Fibroblast of skin of scalp (primary cell): ENCODE measurements at places on chromosomes 3 and 15.

DNA sequence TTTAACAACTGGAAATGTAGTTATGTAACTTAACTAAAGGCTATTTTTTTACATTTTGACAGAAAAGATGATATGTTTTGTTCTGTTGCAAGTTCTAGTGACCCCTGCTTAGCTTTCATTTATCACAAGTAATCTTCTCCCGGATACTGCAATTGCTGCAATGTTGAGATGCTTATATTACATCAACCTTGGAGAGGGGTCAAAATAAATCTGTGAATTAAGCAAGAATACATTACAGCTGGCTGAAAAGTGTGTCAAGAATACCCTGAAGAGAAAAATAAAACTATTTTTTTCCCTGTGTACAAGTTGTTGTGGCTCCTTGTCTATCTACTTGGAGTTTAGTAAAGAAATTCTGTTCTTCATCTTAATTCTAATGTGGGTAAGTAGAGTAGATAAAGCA lies 232.1 kb upstream of the GOLIM4 start:
- no peak for DNase-seq

GRCh38 chr15:37524601-37525000 lies 409.8 kb upstream of the TMCO5A start:
- no peak for DNase-seq

GRCh38 chr3:178083906-178084866 lies 452.1 kb upstream of the KCNMB2 start:
- DNase-seq: peak; percentile 46

- DNase-seq: no peak
Measured at GRCh38 chr3:128770387-128770786, 44.4 kb downstream of the RAB7A start.

DNA sequence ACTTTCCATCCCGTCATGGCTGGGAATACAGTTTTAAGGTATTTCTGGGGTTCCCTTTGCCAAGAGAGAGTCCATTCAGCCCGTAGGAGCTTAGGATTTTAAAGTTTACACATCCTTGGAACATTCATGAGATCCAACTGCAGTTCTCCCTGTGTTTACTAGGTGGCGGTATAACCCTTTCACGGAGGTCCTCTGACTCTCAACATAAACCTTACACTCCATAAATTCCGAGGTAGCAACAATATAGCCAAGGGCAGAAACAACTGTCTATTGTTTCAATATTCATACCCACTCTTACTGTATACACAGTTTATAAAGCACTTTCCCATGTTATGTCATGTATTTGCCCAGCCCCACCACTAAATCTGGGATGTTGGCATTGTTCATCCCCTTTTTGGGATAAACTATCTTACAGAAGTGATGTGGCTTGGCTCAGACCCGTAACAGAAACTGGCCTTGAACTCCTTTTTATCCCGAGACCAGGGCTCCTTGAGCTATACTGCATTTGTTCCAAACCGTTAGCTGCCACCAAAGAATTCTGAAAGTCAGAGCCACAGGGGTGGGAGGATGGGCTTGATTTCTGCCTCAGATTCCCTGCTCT lies 69.2 kb upstream of the COL6A5 start:
- peak; percentile 62 for DNase-seq

GRCh38 chr3:158539414-158540014 lies 31.5 kb upstream of the MLF1 start:
- DNase-seq: peak; percentile 54

DNA sequence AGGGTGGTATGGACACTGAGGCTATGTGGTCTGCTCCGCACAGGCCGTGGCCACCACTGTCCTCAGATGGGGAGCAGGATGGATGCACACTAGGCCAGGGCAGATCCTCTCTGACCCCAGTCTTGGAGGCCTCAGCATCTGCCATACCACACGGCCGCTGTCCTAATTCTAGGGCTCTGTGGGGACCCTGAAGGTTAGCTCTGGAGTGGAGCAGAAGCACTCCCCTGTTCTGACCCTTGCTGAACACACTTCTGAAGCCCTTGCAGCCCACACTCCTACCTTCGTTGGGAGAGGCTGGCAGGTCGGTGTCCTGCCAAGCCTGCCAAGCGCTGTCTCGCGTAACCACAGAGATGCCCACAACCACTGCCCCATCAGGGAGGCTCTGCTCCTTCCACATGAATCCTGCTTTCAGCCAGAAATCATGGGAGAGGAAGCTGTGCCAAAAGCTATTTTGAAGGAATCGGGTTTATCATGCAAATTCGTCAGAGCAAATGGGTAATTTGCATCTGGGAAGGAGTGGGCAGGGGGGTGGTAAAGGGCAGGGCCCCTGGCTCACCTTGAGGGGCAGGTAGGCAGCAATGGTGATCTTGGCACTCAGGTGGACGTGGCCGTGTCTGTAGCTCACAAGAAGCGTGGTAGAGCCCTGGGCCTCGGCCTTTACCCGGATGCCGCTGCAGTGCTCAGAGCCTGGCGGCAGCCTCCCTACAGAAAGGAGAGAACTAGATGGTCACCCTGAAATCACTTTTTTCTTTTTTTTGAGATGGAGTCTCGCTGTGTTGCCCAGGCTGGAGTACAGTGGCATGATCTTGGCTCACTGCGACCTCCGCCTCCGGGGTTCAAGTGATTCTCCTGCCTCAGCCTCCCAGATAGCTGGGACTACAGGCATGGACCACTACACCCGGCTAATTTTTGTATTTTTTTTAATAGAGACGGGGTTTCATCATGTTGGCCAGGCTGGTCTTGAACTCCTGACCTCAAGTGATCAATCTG lies 54.4 kb downstream of the NUP210 start:
- no peak for DNase-seq

DNA sequence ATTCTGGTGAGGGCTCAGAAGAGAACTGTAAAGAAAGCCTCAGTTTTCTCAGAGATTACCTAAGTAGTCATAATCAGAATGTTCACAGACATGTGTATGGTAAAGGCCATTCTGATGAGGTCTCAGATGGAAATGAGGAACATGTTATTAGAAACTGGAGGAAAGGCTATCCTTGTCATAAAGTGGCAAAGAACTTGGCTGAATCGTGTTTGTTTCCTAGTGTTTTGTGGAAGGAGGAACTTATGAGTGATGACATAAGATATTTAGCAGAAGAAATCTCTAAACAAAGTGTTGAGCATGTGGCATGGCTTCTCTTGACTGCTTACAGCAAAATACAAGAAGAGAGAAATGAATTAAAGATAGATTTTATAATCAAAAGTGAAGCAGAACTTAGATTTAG lies 12.8 kb upstream of the KLHL40 start:
- DNase-seq: no peak

DNA sequence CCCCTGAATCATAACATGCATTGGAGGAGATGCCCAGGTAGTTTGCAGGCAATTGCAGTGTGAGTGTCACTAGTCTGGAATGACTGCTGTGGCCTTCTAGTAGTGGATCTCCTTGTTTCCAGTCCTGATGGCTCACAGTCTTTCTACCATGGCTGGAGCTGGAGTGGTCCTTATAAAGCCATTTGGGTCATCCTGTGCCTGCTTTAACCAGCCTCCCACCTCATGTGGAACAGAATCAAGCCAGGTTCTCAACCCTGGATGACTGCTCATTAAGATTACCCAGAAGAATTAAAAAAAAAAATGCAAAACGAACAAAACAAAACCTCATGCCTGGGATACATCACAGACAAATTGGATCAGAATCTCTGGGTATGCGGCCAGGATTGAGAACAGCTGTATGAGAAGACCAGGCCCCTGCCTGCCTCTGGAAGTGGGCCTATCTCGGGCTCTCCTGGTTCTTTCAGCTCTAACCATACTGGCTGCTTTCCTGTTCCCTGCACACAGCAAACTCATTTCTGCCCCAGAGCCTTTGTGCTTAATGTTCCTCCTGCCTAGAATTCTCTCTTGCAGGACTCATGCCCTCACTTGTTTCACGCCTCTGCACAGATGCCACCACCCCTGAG lies 96.4 kb downstream of the ITPR1 start:
- DNase-seq: no peak

DNA sequence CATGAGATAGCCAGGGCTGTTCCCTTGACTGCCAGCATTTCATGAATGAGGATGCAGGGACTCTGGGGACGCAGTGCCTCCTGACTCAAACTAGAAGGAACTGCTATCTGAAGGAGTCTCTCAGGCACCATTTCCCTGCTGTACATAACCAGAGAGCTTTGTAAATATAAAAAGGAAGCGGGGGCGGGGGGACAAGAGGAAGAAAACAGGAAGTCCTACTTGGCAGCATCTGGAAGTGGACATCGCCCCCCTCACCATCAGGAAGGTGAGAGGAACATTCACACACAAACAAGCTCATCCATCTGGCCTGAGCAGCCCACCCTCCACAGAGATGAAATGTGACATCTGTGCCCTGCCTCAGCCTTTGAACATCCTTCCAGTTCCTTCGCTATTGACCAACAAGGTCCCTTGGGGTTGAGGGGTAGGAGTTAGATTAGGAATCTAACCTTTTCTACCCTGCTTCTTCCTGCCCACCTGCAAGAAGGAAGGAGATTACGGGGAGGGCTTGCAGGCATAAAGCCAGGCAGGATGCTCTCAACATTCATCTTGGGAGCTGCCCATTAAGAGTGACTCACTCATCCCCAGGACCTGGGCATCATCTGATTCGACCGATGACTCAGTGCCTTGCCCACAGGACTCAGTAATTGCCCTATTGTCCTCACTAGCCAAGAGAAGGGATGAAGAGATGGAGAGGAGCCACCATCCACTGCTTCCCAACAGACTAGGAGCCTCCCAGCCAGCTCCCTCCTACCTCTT lies 31.9 kb downstream of the SH3BP5 start:
- DNase-seq: peak; percentile 54

- peak; percentile 39 for DNase-seq
Measured at GRCh38 chr15:78315686-78316282, 16.4 kb upstream of the SKIC8 start.

- DNase-seq: no peak
Measured at GRCh38 chr3:66363148-66363547, 137.7 kb downstream of the LRIG1 start.

GRCh38 chr3:66270288-66270687 lies 49.5 kb downstream of the SLC25A26 start:
- peak; percentile 24 for DNase-seq

DNA sequence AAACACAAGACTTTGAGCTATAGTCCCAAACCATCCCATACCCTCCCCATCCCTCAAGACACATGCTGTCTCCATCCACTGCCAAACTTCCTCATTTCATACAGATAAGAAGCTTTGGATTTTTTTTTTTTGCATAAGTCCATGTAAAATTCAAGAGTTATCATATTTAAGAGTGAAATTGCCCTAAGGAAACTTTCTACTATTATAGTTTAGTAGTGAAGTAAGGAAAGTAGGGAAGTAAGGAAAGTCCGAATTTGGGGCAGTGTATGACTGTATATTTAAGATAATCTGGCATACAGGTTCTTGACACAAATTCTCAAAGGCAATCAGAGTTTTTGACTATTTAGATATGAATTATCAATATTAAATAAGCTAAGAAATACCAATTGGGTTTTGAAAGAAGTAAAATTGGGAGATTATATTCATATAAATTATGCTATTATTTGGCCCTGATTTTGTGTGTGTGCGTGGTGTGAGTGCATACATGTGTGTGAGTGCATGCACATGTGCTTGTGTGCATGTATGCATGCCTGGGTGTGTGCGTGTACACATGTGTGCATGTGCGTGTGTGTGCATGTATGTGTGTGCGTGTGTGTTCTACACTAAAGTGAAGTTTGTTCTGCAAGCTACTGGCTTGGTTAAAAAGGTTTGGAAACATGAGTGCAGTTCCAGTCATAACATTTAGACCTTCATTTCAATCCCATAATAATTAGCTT lies 83.6 kb upstream of the MBNL1 start:
- DNase-seq: no peak

DNA sequence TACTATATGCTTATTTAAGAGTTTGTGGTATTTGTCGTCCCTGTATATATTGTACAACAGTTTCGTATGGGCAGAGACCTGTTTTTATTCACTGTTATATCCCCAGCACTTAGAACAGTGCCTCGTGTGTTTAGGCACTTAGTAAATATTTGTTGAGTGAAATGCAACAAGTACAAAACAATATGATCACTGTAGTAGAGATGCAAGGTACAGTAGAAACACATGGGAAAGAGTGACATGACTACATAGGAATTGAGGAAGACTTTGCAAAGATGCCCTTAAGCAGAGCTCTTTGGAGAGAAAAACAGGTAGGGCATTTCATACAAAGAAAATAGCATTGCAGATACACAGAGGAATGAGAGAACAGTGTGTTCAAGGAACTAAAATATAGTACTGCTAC lies 18.3 kb downstream of the RASA2 start:
- no peak for DNase-seq

GRCh38 chr3:108505811-108506210 lies 4.6 kb downstream of the MYH15 start:
- DNase-seq: no peak

DNA sequence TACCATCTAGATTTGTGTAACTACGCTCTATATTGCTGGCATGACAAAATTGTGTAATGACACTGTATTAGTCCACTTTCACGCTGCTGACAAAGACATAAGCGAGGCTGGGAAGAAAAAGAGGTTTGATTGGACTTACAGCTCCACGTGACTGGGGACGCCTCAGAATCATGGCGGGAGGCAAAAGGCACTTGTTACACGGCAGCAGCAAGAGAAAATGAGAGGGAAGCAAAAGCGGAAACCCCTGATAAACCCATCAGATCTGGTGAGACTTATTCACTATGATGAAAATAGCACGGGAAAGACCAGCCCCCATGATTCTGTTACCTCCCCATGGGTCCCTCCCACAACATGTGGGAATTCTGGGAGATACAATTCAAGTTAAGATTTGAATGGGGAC lies 905.7 kb downstream of the DIPK2A start:
- no peak for DNase-seq

DNA sequence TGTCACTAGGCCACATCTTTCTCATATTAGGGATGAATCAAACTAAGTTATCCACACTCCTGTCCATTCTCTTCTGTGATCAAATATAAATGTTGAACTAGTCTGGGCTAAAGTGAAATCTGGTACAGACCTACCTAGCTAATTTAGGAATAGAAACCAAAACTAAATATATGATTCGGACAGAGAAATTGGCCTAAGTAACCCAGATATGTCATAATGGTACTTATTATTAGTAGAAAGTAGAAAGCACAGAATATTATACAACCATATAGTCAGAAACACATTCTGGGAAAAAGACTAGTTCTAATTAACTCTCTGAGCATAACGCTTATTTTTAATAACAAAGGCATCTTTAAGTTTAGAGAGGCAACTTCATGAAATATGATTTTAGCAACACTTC lies 389.0 kb downstream of the LSAMP start:
- DNase-seq: no peak

DNA sequence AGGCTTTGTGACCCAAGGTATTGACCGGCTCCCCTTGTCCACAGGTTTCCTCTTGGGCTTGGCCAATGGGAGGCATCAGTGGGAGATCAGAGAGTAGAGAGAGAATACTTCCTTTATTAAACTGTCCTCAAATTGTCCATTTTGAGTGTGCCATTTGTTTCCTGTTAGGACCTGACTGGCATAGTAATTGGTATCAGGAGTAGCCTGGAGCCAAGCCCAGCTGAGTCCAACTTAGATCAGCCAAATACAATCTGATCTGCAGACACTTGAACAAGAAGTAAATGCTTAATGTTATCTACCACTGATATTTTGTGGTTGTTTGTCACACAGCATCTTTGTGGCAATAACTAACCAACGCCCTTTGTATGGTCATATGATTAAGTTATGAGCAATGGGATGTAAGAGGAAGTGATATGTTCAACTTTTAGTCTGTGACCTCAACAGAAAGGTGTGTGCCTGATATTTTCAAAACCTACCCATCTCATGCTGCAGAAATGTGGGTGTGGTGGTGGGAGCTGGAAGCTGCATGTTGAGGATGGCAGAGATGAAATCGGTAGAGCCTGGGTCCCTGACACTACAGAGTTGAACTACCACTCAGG lies 13.3 kb downstream of the MYD88 start:
- no peak for DNase-seq
